ENCODE measurements at places on chromosomes 13 and 19.

DNA sequence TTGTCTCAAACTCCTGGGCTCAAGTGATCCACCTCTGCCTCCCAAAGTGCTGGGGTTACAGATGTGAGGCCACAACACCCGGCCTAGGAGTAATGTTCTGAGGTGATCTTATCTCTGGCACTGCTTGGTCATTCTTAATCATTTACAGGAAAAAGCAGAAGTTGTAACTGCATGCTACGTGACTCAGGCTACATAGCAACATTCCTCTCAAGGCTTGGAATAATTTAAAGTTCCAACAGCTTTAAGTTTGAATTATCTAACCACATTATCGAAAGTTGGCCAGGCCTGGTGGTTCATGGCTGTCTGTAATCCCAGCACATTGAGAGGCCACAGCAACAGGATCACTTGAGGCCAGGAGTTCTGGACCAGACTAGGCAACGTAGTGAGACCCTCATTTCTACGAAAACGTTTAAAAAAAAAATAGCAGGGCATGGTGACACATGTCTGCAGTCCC is 3.9 kb upstream of the B9D2 start:
- no peak for DNase-seq

GRCh38 chr19:35689836-35690235 is 14.5 kb upstream of the ZBTB32 start:
- no peak for DNase-seq

GRCh38 chr19:7636317-7636690 is 606 bp upstream of the STXBP2 start:
- no peak for DNase-seq

DNA sequence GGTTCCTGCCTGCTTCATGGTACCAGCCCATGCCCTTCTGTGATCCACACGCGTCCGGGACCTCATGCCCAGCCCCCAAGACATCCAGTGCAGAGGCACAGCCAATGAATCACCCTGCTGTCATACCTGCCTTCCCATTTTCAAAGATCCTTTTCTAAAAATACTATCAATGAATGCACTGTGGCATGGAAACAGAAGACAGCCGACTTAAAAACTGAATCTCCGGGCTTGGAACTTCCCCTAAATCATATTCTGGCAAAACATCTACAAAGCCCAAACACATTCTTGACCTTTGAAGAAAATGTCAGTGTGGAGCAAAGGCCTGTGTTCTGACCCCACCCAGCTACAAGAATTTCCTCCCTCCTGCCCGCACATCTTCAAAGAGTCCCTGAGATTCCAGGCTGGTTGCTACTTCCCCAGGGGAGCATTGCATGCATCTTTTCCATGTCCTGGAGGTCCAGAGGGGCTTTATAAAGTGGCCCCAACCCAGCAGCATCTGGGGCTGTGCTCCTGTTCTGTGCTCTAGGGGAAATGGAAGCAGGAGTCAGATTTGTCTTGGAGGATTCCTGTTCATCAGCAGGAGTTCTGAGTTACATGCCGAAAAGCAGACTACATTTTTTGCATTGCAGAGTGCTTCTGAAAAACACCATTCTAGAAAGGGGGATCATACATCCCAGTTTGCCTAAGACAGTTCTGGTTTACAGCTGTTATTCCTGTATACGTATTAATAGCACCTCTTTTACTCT is 135.2 kb downstream of the USP12 start:
- DNase-seq, result no peak

GRCh38 chr19:13840305-13841085 is 36.4 kb upstream of the NANOS3 start:
- no peak for DNase-seq

DNA sequence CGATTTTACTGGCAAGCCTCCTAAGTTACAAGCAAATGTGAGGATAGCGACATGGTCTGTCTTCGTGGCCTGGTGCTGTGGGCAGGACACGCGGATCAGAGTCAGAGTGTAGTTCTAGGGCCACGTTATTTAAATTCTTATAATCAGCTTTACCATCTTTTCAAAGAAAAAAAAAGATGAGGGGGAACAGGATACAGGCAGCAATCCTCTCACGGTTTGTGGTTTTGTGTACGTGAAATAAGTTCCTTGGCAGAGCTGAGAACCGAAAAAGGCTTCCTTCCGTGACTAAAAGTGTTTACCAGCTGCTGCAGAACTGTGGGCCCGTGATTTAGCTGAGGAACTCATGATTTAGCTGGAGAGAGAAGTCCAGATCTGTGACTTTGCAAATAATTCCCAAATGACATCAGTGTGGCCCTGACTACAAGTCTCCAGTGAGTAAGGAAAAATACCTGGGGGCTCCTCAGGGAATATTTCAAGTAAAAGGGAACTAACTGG is 27.2 kb downstream of the RCBTB2 start:
- no peak for DNase-seq

- DNase-seq, result no peak
These were observed 72.5 kb downstream of the PCDH17 start for GRCh38 chr13:57704031-57704430.

- DNase-seq, result no peak
These were observed 103.8 kb downstream of the LRCH1 start for GRCh38 chr13:46656786-46657185.
